ENCODE measurements at places on chromosomes 5 and 9. TPM values are rescaled to one million over a fixed set of nuclear protein-coding genes. Genes with fewer than 3 reads are reported as not detected.

GRCh38 chr5:76406014-76406413 lies 2.9 kb downstream of the IQGAP2 start:
- no peak for ATAC-seq

DNA sequence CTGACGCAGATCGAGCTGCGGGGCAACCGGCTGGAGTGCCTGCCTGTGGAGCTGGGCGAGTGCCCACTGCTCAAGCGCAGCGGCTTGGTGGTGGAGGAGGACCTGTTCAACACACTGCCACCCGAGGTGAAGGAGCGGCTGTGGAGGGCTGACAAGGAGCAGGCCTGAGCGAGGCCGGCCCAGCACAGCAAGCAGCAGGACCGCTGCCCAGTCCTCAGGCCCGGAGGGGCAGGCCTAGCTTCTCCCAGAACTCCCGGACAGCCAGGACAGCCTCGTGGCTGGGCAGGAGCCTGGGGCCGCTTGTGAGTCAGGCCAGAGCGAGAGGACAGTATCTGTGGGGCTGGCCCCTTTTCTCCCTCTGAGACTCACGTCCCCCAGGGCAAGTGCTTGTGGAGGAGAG lies 4.6 kb upstream of the PHYHD1 start:
- no peak for ATAC-seq

DNA sequence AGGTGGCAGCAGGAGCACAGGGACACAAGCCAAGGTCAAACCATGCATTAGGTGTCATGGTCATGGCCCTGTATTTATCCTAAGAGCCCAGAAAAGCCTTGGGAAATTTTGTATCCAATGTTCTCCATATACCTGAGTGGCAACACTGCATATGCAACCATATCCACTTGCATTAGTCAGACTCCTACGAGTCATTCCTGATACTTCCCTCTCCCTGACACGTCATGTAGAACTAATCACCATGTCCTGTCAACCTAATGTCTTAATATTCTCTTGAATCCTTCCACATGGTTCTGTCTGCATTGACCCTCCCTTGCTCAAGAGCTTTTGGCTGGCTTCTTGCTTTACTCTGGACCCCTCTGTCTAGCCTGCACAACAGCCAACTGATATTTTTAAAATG lies 9.4 kb downstream of the SCGB3A2 start:
- peak; percentile 72 for ATAC-seq

DNA sequence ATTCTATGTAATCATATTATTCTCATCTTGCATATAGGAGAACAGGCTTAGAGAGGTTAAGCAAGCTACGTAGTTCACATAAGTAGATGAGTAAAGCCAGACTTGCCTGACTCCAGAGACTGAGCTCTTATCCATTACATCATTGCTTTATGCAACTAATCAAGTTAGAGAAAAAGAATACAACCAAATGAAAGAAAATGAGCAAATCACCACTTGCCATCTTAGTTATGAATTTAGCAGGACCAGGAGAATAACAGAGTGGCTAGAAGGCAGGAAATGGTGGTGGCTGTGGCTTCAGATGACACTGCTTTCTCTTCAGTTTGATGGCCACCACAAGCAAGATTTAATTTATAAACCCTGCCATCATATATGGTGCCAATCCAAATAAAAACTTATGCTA lies 26.6 kb downstream of the POC5 start:
- ATAC-seq = no peak

DNA sequence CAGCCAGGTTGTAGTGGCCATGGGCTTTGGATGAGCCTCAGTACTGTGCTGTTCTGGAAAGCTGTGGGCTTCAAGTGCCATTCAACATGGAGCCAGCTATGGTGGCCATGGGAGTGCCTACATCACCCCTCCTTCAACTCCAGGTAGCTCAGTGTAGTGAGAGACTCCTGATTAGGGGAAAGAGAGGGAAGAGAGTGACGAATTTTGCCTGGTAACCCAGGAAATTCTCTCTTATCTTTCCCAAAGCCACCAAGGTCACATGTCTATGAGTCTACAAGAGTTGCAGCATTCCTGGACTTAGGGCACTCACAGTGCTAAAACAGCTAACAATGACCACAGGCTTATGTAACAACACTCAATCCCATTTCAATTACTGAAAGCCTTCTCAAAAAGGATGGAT lies 81.7 kb upstream of the SPTLC1 start:
- ATAC-seq = no peak

GRCh38 chr5:62741761-62742160 lies 163.1 kb downstream of the LRRC70 start:
- ATAC-seq = no peak

MORN5 gene
- total RNA-seq = not detected

RLN1 gene
- not detected for total RNA-seq

Data from motor neuron (in vitro differentiated cells).